Smooth muscle cell of the pulmonary artery (primary cell): ENCODE measurements at places on chromosomes 5 and 9. TPM values are rescaled to one million over a fixed set of nuclear protein-coding genes. Genes with fewer than 3 reads are reported as not detected.

Gene SV2C
- under 0.01 TPM in 1 of 2 replicates, not detected in the other for total RNA-seq

Gene PSMD5
- total RNA-seq: 27.3 and 35.1 TPM in 2 replicates

Gene PCDHGA12
- total RNA-seq: 40.2 and 46.0 TPM in 2 replicates

Gene TPRN
- 6.1 and 9.5 TPM in 2 replicates for total RNA-seq

Gene IL9
- total RNA-seq: not detected in 2 replicates

Gene SOHLH1
- total RNA-seq: not detected in 2 replicates

Gene ROR2
- total RNA-seq: 2.0 TPM in 1 of 2 replicates, not detected in the other

Gene FAXDC2
- total RNA-seq: 4.3 and 7.4 TPM in 2 replicates

Gene SPINK1
- 0.66 and 1.3 TPM in 2 replicates for total RNA-seq

Gene GABRB2
- total RNA-seq: not detected in 2 replicates
